ENCODE measurements at places on chromosomes 11 and 22.

DNA sequence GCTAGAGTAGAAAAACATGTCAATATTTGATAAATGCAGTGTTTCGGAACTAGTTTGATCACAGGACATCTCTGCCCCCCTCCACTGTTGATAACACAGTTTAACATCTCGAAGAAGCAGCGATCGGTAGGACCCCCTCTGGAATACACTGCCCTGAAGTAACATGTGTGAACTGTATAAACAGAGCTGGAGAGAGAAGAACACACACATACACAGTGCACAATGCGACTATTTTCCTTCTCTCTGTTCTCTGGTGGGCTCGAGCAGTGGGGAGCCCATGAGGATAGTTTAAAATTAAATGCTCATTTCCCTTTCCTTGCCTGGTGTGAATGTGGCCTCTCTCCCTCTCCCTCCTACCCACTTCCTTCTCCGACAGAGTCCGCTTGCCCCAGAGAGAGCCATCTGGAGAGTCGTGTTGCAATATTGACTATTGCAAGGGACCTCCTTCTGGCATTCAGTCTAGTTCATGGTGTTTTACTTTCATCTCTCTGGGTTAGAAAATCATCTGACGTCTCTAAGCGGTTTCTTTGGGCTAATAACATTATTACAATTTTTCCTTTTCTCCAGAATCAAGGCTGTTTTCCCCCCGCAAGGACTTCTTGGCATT, 51.6 kb upstream of the BARX2 start:
- no peak for DNase-seq

DNA sequence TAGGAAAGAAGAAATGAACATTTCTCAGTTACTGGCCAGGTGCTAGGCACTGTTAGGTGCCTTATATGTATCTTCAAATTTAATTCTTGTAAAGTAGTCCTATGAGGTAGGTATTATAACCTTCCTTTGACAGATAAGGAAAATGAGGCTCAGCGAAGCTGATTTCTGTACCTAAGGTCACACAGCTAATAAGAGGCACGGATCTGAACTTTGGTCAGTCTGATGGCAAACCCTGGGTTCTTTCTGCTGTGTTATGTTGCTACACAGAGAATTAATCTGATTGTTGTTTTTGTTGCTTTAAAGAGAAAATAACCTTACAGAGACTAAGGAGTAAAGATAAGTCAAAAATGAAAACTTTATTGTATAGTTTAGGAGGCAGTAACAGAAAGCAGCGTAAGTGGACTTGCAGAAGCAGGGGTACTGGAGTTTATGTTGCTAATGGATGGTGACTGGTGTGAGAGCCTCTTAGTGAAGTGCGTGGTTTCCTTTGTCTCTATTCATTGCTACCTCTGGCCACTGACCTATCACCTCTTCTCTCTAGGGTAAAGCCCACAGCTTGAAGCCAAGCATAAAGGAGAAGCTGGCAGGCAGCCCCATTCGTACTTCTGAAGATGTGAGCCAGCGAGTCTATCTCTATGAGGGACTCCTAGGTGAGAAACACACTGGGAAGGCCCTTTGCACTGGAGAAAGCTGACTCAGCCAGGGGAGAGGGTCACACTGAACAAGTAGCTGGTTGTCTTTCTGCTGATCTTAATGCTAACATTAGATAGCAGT, 38.3 kb downstream of the MADD start:
- peak; percentile 5 for DNase-seq

DNA sequence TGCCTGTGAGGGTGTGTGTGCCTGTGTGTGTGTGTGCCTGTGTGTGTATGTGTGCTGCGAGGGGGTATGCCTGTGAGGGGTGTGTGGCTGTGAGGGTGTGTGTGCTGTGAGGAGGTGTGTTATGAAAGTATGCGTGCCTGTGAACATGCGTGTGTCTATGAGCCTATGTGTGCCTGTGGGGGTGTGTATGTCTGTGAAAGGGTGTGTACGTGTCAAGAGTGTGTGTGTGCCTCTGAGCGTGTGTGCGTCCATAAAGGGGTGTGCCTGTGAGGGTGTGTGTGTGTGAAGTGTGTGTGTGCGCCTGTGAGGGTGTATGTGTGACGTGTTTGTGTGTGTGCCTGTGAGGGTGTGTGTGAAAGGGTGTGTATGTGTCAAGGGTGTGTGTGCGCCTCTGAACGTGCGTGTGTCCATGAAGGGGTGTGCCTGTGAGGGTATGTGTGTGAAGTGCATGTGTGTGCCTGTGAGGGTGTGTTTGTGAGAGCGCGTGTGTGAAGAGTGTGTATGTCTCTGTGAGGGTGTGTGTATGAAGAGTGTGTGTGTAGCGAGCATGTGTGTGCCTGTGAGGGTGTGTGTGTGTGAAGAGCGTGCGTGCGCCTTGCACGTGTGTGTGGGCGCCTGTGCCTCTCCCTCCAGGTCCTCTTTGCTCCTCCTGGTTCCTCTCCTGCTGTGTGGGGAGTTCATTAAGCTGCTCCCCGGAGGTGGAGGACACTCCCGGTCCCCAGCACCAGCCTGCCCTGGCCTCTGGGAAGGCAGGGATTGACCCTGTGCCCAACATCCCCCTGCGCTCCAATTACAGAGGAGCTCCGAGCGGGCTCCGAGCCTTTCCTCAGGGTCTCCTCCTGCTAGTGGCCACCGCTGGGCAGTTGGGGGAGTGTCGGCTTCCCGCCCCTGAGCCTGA, 53.3 kb downstream of the CACNA1I start:
- DNase-seq, result no peak

DNA sequence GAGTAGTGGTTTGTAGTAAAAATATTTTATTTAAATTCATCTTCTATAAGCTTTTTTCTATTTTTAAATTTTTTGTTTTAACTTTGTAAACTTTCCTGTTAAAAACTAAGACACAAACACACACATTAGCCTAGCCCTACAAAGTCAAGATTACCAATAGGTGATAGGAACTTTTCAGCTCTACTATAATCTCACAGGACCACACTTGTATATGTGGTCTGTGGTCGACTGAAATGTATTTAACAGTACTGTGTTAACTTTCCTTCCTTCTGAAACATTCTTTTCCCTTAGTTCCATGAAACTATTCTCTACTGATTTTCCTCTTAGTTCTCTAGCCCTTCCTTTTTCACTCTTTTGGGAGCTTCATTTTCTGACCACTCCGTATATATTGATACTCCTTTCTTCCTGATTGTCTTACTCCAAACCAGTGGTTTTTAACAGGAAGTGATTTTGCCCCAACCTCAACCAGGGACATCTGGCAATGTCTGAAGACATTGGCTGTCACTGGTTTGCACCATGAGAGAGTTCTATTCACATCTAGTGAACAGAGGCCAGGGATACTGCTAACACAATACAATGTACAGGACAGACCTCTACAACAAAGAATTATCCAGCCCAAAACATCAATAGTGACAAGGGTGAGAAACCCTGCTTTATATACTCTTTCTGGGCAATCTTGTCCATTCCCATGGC, 8.8 kb downstream of the ZW10 start:
- no peak for DNase-seq

DNA sequence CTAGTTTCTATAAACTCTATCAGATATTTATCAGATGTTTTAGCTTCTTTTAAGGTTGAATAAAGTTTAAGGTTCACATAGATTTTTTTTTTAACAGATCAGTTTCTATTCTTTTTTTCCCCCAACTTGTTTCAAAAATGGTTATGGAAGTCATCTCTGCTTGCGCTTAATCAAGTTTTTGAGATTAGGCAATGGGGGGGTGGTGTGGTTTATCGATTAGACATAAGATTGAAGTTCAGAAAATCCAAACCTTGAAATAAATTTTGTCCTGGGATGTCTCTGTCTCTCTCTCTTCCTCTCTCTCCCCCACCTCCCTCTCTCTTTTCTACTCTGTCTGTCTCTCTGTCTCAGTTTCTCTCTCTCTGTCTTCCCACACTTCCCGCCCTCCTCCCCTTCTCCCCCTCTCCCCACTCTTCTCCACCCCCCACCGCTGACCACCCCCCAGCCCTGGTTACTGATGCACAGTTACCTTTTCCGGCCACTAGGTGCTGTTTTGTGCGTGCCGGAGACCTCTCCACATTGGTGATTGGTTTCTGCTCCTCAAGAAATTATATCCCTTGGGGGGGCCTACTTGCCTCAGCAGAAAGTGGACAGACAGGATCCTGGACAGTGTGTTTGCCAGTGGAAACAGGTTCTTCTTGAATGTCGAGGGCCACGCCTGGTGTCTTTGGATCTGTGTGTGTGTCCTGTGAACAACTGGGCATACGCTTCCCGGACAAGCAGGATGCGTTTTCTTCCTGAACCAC, 29.7 kb upstream of the ANO1 start:
- DNase-seq, result no peak

- DNase-seq, result no peak
Observed at GRCh38 chr11:720017-720641, 14.1 kb downstream of the EPS8L2 start.

GRCh38 chr22:20553947-20554741, 46.7 kb downstream of the MED15 start:
- DNase-seq, result no peak

DNA sequence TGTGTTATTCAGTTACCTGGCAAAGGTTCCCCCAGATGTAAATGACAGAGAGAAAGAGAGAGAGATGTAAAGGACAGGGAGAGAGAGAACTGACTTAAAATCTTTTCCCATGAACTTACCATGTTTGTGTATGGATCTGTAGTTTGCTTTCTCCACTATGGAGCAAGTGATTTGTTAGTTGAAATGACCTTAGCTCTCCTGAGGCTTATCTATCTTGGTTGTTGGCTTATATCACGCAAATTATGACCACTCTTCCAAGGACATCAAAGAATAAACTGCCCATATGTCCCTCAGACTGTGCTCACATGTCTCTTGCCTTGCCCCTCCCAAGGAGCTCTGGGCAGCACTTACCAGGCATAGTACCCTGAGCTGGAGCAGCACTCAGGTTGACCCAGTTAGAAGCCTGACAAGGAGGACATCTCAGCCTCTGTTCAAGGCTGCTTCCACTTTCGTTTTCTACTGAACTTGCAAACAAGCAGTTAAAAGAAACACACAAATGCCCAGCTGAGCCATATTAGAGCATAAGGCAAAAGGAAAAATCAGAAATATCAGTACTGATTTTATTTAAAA, 95.3 kb upstream of the RCN1 start:
- DNase-seq, result no peak

- DNase-seq, result no peak
Observed at GRCh38 chr11:96037405-96037949, 113.6 kb upstream of the MTMR2 start.

GRCh38 chr11:74739546-74740270, 8.5 kb upstream of the CHRDL2 start:
- no peak for DNase-seq

DNA sequence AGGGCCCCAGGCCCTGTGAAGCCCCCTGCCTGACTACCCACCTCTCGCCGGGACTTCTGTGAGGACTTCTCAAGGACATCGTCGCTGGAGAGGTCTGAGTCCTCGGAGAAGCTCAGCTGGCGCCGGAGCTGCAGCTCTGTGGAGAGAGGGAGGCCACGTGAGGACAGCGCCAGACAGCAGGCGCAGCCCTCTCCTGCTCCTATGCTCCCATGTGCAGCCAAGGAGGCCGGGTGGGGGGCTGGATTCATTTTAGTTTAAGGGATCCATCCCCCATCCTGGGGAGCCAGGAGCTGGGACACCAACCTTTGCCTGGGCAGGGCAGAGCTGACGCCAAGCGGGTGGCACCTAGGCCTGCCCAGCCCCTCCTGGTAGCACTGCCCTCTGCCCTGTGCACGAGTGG, 42.4 kb upstream of the BID start:
- no peak for DNase-seq

DNA sequence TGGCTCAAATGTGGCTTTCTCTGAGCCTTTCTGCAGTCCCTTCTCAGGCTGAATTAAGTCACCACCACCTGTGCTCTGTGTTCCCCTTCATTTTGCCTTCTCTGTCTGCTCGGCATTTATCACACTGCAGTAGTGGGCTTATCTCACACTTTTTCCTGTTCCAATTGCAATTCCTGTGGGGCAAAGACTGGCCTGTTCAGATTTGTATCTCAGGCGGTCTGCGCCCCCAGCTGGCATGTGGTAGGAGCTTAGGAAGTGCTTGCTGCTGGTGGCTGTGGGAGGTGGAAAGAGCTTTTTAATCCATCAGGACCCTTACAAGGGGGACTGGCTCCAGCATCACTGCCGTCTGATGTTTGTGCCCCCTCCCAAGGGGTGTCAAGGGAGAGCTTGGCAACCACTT, 21.2 kb downstream of the BMAL1 start:
- DNase-seq, result no peak

- DNase-seq, result no peak
Observed at GRCh38 chr11:111185266-111185665, 60.3 kb upstream of the POU2AF2 start.

GRCh38 chr11:61509043-61510029, 787 bp downstream of the LRRC10B start:
- DNase-seq, result peak; percentile 79

DNA sequence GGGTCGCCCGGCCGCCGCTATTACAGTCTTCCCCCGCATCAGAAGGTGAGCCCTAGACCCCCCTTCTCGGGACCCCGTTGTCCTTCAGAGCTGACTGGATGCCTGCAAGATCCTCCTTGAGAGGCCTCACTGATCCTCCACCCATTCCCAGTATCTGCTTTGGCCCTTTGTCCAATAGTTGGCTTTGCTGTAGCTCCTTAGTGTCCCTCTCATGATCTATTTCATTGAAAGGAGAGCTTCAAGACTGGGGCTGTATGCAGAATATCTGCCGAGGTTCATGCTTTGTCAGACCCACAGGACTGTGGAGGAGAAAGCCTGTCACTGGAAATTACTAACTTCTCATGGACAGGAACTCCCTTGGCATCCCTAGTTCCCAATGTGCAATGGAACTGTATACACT, 499 bp downstream of the DLAT start:
- no peak for DNase-seq

DNA sequence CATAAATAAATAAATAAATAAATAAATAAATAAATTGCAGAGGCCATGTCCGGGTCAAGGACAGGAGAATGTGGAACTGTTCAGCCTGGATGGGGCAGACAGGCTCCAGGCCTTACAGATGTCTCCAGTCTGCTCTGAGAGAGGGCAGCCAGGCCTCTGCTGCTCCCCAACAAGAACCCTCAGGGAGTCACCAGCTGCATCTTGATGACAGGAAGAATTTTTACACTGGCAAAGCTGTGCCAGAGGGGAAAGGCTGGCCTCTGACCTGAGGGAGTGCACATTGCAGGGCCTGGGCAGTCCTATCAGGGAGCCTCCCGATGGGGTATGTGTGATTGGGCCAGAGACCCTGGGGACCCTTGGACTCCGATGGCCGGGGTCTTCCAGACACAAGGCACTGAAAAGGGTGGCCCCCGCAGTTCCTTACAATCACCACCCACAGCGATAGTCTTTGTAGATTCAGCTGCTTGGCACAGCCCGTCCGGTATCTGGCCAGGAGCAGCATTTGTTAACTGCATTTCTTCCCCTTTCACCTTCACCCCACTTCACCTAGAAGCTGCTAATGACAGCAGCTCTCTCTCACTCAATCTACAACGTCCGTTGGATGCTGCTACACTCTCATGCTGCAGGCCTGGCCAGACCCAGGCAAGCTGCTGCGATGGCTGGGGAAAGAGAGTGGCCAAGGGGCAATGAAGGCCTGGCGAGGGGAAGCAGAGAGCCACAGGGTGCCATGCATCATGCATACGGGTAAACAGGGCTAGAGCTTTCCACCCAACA, 8.1 kb downstream of the MOGAT2 start:
- DNase-seq, result no peak

GRCh38 chr11:103488031-103488461, 378.8 kb downstream of the DYNC2H1 start:
- DNase-seq, result no peak

GRCh38 chr11:124096364-124096763, 18.9 kb upstream of the VWA5A start:
- DNase-seq, result no peak

GRCh38 chr11:2929950-2930703, 907 bp upstream of the PHLDA2 start:
- peak; percentile 63 for DNase-seq

- no peak for DNase-seq
Observed at GRCh38 chr11:42066113-42066512, 606.7 kb upstream of the LRRC4C start.

All from activated T-cell treated with anti-CD3 and anti-CD28 coated beads, Interleukin-2, amount 50 U/mL, for 24 hours (primary cell).